ENCODE measurements at places on chromosomes 1 and 21.

- DNase-seq, result no peak
Measured at GRCh38 chr21:41459884-41460534, 34.0 kb downstream of the MX1 start.

GRCh38 chr1:110765640-110766335 is 91.0 kb upstream of the KCNA3 start:
- peak; percentile 15 for DNase-seq

DNA sequence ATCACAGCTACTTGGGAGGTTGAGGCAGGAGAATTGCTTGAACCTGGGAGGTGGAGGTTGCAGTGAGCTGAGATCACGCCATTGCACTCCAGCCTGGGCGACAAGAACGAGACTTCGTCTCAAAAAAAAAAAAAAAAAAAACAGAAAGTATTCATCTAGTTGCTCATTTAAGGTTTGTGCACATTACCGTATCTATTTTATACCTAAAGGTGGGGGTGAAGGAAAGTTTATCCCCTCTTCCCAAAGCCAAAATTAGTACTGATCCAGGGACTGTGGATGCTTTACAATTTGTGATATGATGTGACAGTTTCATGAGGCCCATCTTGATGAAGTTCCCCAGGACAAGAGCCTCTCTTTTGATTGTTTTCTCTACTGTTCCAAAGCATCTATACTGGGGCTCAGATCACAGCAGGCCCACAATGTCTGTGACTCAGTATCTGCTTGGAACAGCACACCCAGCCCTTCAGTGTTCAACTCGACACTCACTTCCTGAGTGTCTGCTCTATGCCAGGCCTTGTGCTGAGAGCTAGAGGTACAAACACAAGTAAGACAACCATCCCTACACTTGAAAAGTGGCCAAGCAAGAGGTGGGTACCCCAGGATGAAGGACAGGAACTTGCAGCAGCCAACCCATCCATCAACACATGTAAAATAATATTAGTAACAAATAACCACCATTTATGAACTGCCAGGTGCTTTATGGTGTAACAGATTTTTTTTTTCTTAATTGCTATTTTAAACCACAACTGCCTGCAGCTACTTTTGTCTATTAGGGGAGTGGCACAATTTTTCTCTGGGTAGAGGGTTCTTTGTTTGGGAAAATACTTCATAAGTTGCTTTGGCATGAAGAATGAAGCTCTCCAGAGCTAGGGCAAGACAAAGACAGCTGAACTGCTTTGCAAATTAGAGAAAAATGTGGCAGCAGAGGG is 29.0 kb upstream of the KHDRBS1 start:
- DNase-seq, result no peak

DNA sequence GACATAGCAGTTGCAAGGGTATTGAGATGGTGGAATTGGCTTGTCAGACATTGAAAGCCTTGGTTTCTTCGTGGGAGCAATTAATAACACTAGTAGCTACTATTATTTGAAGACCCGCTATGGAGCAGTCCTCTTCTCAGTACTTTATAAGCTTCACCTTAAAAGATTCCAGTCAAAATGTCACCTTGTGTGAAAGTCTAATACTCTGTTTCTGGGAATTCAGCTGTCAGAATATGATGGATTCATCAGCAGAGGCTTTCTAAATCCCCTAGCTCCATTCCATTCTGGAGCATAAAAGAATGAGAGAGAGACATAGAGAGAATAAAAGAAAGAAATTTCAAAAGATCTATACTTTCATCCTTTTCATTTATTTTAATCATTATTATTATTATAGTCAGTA is 375.9 kb upstream of the ADGRL2 start:
- no peak for DNase-seq

DNA sequence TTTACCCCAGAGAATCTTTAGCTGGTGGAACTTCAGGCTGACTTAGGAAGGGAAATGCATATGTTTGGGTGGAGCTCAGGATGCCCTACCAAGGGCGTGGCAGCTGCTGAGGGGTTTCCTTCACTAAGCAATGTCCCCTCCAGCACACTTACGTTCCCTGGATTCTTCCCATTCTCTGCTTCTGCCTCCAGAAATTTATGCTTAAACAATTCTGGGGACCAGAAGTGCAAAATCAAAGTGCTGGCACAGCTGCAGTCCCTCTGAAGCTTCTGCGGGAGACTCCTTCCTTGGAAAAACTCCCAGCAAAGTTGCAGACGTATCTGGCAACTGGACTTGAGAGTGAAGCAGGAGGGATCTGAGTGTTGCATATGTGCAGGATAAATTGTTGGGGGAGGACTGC is 402.8 kb downstream of the PCP4 start:
- no peak for DNase-seq

GRCh38 chr1:178055779-178056471 is 38.0 kb upstream of the RASAL2 start:
- DNase-seq, result no peak

- DNase-seq, result no peak
Measured at GRCh38 chr1:19289244-19289643, 674 bp upstream of the AKR7A3 start.

- no peak for DNase-seq
Measured at GRCh38 chr1:117093870-117094621, 27.5 kb downstream of the TRIM45 start.

- DNase-seq, result no peak
Measured at GRCh38 chr1:27027575-27028250, 15.1 kb upstream of the TENT5B start.

GRCh38 chr1:33727310-33727709 is 136.6 kb upstream of the HMGB4 start:
- no peak for DNase-seq

DNA sequence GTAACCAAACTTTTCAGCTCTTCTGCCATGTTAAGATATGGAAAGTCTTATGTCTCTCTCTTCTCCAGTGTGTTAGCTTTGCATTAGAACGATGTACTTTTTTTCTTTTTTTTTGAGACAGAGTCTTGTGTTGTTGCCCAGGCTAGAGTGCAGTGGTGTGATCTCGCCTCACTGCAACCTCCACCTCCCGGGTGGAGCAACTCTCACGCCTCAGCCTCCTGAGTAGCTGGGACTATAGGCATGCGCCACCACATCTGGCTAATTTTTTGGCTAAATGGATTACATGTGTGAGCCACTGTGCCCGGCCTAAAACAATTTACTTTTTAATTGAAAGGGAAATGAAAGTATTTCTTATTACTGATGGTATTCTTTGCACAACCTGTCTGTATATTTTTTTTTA is 35.8 kb downstream of the SPEN start:
- DNase-seq, result no peak

DNA sequence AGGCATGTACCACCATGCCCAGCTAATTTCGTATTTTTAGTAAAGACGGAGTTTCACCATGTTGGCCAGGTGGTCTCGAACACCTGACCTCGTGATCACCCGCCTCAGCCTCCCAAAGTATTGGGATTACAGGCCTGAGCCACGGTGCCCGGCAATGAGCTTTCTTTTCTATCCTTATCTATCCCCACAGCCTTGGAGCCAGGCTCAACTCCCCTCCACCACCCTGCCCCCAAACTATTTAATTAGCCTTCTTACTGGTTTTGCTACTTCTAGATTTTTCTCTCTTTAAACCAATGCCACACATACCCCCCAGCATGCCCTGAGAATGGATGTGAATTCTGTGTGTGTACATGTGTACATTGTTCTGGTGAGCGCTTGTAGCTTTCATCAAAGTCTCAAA is 5.7 kb upstream of the VANGL2 start:
- no peak for DNase-seq

DNA sequence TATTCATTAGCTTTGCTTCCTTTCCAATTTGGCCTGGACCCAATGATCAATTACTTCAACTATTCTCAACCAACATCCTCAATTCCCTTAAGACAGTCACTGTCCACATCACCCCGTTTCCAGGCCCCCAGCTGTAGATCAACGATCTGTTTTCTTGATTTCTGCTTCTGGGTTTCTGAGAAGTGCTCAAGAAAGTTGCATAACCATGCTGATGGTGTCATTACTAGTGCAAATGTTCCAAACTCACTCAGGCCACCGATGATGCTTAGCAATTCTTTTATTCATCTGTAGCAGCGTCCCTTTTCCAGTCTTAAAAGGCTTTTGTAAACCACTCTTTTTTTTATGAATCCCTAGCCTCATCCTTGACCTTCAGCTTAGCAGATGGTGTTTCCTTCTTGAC is 155.8 kb upstream of the PTGFR start:
- DNase-seq, result no peak

DNA sequence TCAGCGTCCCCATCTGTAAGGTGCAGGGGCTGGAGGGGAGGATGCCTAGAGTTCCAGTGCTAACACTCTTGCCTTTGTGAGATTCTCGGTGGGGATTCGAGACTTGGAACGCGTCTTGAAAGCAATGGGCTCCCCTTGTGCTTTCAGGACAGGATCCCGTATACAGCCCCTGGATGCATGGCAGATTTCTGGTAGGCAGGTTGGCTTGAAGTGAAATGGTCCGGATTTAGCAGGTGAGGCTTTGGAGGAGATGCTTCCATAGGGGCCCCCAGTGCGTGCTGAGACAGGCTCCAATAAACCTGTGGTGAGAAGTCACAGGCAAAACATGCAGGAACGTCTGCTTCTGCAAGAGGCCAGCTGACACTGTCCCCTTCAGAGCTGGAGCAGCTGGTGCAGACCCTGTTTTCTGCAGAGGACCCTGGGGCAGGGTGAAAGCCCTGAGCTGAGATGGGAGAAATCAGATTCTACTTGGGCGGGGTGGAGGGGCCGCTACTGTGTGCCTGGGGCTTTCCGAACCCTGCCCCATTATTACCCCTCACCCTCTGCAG is 270.4 kb downstream of the PTPRU start:
- no peak for DNase-seq

DNA sequence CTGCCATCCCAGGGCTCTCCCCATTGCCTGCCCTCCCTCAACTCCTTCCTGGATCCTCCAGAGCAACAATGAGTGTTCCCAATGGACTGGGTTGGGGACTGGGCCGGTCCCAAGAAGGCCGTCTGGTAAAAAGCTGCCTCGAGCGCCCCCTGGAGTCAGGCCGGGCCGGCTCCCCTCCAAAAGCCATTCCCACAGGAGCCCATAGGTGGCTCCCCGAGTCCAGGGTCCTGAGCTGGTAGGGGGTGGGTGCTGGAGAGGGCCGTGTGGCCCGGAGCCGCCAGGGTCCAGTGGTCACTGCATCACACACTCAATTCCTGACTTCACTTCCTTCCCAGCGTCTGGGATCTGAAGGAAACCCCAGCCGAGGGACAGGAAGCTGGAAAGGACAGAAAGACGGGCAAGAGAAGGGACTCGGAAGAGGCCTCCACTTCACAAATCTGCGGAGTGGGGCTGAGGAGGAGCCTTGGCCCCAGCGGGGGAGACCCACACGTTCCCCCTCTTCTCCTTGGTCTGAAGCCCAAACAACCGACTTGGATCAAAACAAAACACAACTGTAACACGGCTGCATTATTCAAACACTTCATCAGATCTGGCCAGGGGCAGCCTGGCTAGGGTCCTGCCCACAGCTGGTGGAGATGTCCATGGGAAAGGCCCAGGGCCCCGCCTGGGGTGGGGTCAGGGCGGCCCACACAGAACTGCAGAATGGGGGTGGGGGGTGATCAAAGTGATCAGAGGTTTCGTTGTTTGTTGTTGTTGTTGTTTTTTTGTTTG is 10.9 kb upstream of the ALDH4A1 start:
- DNase-seq, result no peak

- no peak for DNase-seq
Measured at GRCh38 chr1:77954521-77954920, 24.4 kb downstream of the FUBP1 start.

- DNase-seq, result no peak
Measured at GRCh38 chr1:185438936-185439335, 121.9 kb upstream of the IVNS1ABP start.
